ENCODE measurements at places on chromosomes 13 and 19.

- no peak for DNase-seq
Measured at GRCh38 chr19:16379521-16380313, 55.1 kb downstream of the KLF2 start.

DNA sequence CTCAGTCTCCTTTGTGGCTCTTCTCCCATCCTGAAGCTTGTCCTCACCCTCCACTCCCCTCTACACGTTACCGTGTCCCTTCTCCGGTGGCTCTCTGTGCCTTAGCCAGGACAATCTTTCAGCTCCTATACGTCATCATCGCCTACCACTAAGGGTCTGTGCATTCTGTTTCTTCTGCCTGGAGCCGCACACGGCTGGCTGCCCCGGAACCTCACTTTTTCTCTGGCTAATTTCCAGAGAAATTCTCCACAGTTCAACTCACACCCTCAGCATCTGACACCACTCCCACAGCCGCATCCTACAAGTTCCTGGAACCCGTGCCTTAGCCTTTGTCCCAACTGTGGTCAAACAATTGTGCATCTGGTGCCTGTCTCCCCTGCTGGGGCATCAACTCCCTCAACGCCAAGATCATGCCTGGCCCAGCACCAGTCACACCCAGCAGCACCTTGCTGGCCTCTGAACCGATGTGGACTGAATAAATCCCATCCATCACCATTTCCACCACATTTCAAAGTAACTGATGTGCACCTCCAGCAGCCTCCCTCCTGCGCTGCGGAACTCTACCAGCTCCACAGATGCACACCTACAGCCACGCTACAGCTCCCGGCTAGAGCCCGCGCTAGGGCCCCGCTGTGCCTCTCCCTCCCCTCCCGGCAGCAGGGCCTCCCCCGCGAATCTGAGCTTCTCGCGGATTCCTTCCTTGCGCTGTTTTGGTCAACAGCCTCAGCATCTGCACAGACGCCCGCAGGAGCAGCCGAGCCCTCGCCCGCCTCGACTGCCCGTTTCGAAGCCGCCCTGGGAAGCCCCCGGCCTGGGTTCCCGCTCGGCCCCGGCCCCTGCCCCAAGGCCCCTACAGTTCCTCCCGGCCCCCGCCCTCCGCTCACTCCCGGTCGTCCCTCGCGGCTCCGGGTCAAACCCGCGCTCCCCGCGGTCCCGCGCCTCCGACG is 689 bp downstream of the DCUN1D2 start:
- peak; percentile 47 for DNase-seq

DNA sequence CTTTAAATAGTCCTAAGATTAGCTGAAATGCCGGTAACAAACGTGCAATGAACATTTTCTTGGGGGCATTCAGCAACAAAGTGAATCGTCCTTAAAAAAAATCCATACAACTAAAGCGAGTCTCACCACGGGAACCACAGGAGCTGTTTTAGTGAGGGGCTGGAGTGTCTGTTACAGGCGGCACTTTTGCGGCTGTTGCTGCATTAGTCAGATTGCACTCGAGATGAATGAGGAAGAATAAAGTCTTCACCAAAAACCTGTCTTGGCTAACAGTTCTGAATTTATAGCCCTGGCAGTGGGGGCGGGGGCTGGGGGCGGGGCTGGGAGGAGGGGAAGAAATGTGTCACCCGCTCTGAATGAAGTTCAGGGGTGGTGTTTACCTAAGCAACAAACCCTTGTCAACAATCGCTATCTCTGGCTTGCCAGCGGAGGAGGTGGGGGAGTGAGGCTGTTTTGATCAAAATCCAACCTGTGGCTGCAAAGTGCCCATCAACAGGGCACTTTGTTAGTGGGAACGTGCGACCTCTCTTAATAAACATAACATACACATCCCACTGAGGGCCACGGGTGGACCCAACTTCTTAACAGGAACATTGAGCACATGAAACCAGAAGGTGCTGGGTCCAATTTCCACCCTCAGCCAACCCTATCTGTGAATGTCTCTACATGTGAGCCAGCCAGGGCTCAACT is 44.5 kb downstream of the RFX2 start:
- DNase-seq: peak; percentile 51

DNA sequence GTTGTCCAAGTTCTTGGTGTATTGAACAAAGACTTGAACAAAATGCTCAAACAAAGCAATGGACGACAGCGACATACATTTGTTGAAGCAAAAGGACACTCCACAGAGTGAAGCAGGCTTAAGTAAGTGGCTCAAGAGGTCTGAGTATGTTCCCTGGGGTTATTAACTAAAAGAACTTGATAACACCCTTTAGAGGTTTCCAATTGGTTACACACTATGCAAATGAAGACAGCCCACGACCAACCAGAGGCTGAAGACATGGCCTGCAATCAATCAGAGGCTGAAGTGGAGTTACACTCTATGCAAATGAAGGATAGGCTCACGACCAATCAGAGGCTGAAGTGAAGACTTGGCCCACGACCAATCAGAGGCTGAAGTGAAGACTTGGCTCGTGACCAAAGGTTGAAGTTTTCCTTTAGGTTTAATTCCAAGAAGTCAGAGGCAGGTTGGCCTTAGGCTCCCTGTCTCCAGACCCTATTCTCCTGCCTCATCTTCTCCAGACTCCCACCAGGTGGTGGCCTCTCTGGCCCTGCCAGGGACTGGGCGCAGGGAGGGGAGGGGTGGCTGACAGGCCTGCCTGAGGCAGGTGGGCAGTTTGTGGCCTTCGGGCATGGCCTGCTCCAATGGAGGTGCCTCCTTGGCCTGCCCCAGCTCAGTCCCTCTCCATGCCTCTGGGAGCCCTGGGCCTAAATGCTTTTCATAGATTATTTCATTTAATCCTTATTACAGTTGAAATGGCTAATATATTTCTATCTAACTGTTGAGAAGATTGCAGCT is 38.1 kb downstream of the CCDC169 start:
- DNase-seq: no peak

GRCh38 chr19:45539459-45539858 is 32.2 kb downstream of the VASP start:
- DNase-seq: no peak

GRCh38 chr13:64007339-64007738 is 2591.7 kb upstream of the PCDH20 start:
- no peak for DNase-seq

DNA sequence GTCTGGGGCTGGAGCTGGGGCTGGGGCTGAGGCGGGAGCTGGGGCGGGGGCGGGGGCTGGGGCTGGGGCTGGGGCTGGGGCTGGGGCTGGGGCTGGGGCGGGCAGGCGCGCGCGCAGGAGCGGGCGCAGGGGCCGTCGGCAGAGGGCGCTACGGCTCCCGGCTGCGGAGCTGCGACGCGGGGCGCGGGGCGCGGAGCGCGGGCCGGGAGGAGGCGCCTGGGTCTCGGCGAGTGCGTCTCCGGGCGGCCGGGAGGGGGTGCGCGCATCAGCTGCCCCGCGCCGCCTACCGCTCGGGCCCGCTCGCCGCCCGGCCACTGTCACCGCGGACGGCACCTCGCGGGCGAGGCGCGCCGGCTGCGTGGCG is 422 bp upstream of the MTUS2 start:
- peak; percentile 39 for DNase-seq

- peak; percentile 41 for DNase-seq
Measured at GRCh38 chr19:42596391-42597072, 1.8 kb upstream of the CEACAM8 start.

GRCh38 chr19:3721131-3721886 is 13.1 kb downstream of the TJP3 start:
- DNase-seq: peak; percentile 92
